Activated B cell treated with CpG ODN at 0.5 μM for 24 hours (primary cell): ENCODE measurements at places on chromosomes 6 and 20.

- no peak for DNase-seq
Measured at GRCh38 chr6:123838505-123839234, 35.0 kb downstream of the NKAIN2 start.

DNA sequence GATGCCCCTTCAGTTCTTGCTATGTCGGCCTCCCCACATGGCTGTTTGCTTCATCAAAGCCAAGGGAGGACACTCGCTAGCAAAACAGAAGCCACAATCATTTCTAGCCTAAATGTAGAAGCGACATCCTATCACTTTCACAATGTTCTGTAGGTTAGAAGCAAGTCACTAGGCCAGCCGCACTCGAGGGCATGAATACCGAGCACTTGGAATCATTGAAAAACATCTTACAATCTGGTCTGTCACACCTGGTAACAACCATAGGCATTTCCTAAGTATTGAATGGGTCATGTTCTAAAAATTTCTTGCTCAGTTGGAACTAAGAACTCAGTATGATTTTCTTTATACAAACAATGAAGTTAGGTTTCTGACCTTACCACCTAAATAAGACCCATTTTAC lies 192.3 kb downstream of the AIG1 start:
- DNase-seq = no peak

GRCh38 chr6:41272591-41273240 lies 13.8 kb downstream of the TREM1 start:
- DNase-seq = no peak

DNA sequence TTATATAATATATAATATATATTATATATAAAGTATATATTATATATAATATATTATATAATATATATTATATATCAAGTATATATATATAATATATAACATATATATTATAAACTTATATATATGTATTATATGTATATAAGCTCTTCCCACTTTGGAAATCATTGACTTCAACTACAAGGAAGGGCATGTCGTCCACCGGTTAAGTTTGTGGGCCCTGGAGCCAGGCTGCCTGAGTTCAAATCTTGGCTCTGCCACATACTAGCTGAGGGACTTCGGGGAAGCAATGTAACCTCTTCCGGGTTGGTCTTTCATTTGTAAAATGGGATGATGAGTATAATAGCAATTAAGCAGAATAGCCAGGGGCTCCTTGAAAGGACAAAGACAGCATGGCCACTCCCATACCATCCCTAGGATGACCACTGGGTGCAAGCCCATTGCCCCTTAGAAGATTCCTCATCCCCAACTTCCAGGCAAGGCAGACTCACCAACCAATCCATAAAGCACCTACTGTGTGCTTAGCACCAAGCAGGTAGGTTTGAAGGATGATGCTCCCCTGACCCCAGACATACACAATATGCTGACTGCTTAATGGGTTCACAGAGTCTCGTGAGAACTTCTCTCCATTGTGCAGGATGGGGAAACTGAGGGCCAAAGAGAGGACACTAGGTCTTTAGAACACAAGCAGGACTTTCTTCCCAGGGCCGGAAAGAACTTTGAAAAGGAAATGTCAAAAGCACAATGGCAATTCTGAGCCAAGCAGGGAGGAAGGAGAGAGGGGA lies 163.2 kb downstream of the MRPL14 start:
- DNase-seq = no peak

DNA sequence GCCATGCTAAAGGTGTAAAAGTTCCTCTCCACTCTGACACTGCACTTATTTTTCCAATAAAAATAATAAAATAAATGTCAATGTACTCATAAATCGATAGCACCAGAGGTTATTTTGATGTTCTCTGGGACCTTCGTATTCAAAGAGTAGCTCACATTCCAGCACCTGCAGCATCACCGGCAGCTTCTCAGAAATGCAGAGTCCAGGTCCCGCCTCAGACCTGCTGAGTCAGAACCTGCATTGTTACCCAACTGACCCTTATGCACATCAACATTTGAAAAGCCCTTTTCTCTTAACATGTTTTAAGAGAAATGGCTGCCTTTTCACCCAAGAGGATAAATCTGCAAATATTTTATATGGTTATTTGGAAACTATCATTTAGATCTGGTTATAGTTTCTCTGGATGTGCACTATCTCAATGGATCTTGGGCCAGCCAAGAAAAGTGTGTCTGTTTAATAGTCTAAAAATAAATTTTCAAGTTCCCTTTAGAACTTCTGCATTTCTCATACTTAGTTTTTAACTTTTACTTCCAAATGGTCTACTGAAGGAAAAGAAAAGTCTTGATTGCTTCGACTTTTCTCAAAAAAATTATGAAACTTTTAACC lies 216.2 kb upstream of the PRDM1 start:
- DNase-seq = no peak

DNA sequence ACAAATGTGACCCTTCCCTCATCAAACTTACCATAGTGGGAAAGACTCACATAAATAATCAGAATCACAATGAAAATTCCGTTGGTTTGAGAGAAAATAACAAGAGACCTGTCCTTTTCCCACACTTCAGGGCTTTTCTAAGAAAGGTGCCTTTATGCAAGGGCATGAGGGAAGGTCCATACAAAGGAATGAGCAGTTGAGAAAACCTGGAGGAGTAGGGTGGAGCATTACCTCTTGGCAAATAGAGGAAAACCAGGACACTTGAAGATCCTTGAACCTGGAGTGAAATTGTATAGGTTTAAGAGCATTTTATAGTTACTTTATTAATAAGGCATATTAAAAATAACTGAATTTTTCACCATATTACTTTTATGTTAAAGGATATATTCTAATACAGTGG lies 54.3 kb downstream of the UBR2 start:
- no peak for DNase-seq

GRCh38 chr6:145427232-145427631 lies 308.1 kb downstream of the EPM2A start:
- DNase-seq = no peak

DNA sequence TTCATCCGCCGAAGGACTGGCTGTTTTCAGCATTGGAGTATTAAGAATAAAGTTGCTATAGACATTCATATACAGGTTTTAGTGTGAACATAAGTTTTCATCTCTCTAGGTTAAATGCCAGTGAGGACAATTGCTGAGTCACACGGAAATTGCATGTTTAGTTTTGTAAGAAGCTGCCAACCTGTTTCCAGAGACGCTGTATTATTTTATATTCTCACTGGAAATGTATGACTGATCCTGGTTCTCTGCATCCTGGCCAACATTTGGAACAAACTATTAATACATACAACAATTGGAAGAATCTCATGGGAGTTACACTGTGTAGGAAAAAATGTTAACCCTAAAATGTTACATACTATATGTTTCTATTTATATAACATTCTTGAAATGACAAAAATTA lies 16.7 kb upstream of the TGM6 start:
- no peak for DNase-seq

GRCh38 chr6:1372690-1373089 lies 16.7 kb upstream of the FOXF2 start:
- DNase-seq = no peak

- DNase-seq = no peak
Measured at GRCh38 chr6:157226761-157227160, 96.6 kb downstream of the TMEM242 start.

GRCh38 chr20:61849376-61849775 lies 216.3 kb downstream of the TAF4 start:
- no peak for DNase-seq

DNA sequence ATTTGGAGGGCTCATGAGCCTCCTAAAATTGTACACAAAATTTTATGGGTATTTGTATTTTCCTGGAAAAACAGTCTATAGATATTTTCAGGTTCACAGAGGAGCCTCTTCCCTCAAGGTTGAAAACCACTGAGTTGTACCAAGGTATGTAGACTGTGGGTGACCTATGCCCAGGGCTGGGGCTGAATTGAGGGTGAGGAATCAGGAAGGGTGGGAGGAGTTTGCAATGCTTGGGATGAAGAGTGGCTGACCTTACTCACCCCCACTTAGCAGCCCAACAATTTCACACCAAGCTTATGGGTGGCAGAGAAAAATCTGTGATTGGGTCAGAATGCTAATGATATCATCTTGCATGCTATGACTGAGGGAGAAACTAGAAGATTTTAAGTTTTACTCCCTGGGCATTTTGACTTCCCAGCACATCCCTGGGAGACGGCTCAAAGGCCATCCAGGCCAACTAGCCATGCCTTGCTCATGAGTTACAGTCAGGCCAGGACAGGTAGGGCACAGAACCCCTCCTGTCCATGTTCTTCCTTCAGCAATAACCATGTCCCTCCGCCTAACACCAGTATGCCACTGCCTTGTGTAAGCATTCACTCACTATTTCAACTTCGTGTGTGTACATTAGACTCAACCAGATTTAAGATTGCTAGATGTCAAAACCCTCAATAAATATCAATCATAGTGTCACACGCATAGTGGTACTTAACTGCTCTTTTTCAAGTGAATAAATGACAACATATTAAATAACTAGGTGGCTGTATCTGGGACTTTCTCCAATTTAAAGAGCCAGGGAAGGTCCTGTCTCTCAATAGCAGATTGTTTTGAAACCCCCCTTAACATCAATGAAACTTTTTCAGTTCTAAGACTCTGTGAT lies 16.6 kb downstream of the ADTRP start:
- DNase-seq = no peak

DNA sequence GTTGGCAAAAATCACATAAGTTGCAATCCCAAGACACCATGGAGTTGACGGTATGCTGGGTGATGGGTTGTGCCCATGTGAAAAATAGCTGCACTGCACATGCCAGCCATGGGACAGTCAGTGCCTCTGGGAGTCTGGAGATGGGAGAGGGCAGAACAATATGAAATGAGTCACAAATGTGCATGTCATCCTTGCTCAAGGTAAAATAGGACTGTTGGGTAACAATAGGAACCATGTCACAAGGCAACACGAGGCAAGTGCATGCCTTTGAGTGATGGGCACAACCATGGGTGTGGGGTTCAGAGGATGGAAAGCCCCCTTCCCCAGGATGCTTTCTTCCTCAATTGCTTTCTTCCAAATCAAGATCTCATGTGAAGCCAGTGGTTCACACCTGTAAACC lies 70.5 kb upstream of the PIM1 start:
- DNase-seq = no peak

DNA sequence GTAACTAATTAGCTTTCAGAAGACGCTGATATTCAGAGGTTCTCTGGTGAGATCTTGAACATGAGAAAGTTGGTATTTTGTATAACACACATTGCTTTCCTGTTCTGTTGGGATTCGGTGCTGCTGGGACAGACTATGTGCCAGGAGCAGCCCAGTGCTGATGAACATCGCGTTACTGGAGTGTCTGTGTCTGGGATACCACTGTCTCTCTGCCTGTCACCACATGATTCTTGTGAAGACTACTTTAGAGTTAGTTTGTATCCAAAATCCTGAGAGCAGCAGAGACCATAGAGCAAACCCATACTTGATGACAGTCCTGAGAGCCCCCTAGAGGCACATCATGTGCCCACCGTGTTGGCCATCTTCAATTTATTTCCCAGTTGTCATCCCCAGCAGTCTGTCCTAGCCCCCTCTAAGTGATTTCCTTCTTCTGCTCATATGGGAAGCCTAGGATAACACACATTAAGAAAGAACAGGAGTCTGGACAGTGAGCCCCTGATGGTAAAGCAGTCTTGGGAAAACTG lies 41.8 kb upstream of the TINAG start:
- DNase-seq = no peak

DNA sequence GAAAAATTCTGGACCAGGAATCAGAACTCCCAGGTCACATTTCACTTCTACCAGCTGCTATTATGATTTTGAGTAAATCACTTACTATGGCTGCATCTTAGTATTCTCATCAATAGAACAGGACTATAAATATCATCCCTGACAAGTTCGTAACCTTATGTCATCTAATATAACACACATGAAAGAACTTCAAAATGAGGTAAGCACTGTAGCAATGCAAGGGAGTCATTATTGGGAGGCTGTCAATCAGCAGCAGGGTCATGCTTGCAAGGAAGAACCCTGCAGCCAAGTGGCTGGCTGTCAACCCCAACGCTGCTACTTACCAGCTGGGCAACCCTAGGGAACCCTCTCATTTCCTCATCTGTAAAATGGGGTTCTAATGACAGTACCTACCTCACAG lies 123.3 kb upstream of the B3GAT2 start:
- DNase-seq = no peak

- no peak for DNase-seq
Measured at GRCh38 chr20:38776363-38776762, 28.1 kb downstream of the ACTR5 start.

DNA sequence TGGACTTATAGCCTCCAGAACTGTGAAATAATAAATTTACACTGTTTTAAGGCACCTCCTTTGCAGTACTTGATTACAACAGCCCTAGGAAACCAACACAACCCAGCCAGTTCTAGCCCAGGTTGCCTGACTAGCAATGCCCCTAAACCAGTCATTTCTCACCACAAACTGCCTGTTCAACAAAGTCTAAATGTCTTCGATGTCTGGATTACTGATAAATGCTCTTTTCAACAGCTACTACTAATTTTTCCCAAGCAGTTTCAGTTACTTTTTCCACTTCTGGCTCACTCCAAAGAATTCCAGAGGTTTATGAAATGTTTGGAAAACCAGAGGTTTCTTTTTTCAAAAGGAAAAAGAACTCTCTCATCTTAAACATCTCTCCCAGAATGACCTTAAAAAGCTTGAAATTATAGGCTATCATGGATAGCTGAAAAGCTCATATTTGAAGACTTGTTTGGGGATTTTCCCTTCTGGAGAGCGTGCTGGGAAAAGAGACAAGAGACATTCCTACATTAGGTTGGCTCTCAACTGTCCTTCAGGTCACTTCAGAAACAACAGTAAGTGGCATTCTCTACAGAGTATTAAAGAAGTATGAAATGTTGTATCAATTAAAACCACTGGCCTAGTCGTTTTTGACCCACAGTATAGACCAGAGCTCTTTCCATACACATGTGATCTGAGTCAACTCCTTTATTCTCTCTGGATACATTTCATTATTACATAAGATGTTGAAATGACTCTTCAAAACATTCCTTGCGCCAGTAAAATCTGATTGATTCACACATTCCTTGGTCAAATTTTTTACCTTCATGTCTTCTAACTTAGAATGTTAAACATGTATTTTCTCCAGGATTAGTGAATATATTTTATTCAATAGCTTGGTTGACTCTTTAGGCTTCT lies 265.9 kb downstream of the COL12A1 start:
- DNase-seq = no peak
